ENCODE measurements at places on chromosomes 3 and 15.

- DNase-seq: no peak
Observed at GRCh38 chr3:111594781-111595180, 365 bp downstream of the ZBED2 start.

DNA sequence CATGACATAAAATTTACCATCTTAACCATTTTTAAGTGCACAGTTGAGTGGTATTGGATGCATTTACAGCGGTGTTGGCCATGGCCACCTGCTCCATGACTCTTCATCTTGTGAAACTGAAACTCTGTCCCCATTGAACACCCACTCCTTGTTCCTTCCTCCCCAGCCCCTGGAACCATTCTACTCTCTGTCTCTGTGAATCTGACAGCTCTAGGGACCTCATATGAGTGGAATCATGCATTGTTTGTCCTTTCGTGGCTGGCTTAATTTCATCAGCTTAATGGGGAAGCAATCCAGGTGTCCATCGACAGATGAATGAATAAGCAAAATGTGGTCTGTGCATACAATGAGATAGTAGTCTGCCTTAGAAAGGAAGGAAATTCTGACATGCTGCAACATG is 42.5 kb downstream of the PLXNA1 start:
- no peak for DNase-seq

DNA sequence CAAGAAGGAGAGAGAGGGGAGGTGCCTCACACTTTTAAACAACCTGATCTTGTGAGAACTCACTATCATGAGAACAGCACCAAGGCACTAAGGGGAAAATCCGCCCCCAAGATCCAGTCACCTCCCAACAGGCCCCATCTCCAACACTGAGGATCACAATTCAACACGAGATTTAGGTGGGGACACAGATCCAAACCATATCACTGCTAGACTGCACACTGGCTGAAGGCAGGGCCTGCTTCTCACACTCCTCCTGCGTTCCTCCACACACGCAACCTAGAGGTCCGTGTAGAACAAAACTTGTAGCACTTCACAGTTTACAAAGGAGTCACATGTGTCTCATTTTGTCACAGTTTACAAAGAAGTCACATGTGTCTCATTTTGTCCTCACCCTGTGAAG is 97.8 kb downstream of the DAPK2 start:
- DNase-seq: no peak

GRCh38 chr3:171348121-171348520 is 112.1 kb downstream of the TNIK start:
- no peak for DNase-seq

- no peak for DNase-seq
Observed at GRCh38 chr3:128328546-128329458, 137.9 kb downstream of the DNAJB8 start.

DNA sequence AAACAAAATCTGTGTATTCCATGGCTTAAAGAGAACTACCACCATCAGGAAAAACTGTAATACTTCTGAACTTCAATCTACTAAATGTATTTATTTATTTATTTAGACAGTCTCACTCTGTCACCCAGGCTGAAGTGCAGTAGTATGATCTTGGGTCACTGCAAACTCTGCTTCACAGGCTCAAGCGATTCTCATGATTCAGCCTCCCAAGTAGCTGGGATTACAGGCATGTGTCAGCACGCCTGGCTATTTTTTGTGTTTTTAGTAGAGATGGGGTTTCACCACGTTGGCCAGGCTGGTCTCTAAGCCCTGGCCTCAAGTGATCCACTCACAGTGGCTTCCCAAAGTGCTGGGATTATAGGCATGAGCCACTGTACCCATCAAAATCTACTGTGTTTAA is 202.3 kb upstream of the POU1F1 start:
- DNase-seq: no peak

DNA sequence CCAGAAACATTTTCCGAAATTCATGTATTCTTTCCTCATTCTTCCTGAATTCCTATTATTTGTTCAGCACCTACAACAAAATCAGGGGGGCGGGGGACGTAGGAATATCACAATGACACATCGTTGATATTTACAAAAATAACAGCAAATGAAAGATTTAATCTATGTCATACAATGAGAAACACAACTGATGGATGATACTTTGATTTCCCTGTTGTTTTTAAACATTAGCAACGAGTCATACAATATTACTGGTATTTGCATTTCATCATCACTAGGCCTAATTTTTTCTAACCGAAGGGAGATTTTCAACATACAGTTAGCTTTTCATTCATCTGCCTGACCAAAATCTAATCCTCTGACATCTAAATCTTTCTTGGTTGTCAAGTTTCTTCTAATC is 45.3 kb upstream of the INO80 start:
- DNase-seq: no peak

DNA sequence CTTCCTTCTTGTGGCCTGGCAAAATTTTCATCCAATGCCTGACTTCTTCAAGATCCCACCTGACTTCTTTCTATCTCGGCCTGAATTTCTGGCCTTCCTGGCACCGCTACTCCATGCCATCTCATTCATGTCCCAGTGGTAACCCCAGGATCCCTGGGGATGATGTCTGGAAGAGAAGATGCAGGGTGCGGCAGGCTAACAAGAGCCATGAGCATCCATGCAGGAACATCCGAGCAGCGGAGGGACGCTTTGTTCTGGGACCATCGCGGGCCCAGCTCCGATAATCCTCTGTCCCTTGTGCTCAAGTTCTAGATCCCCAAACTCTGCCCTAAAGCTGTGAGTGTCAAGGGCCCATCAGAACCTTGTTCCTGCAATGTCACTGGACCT is 10.9 kb downstream of the MYL3 start:
- DNase-seq: no peak

GRCh38 chr3:7658294-7658693 is 797.4 kb downstream of the GRM7 start:
- DNase-seq: no peak

DNA sequence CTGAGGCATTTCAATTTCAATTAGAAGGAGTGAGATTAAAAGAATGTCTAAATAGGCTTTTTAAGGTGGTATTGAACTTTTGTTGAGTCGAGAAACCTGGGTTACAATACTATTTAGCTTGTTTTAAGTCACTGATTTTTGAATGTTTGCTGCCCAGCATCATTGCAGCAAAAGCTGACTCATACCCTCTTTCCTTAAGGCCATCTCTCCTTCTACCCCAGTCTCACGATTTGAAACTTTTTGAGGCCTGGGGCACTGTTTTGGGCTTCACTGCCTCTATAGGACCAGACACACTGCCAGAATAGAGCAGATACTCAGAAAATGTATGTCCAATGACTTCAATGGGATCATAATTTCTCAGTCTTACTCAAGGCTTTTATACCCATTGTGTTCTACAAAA is 319.6 kb upstream of the TGFBR2 start:
- DNase-seq: no peak

- peak; percentile 38 for DNase-seq
Observed at GRCh38 chr3:99747915-99748314, 69.7 kb upstream of the CMSS1 start.

DNA sequence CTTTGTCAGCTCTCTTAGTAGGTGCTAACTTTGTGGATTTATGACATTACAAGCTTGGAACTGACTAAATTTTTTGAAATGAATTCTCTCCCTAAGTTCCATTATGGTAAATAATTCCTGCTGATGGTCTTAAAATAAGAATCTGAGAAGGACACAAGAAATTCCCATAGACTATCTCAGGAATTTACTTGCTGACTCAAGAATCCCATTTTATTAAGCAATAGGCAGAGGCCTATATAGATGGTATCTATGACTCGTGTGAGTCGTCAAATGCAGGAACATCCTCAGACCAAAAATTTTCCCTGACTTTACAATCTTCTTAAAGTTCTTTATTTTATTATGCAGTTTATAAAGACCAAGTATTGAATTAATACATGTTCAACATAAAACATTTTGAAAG is 30.7 kb upstream of the CBLB start:
- no peak for DNase-seq

DNA sequence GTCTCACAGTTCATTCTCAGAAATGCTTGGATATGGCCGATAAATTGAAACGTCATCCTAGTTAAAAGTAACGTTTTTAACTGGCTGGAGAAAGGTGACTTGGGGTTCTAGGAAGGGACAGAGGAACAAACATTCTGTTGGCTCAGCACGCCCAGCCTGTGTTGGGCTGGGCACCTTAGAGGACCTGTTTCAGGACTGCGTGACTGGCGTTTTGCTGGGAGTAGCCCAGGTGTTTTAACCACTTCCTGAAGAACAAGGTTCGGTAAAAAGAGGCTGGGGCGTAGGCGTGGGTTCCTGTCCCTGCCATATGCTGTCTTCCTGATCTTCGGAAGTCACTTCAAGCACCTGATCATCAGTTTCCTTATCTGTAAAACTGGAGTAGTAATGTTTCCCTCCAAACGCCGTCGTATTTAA is 1.1 kb upstream of the TLNRD1 start:
- DNase-seq: no peak

DNA sequence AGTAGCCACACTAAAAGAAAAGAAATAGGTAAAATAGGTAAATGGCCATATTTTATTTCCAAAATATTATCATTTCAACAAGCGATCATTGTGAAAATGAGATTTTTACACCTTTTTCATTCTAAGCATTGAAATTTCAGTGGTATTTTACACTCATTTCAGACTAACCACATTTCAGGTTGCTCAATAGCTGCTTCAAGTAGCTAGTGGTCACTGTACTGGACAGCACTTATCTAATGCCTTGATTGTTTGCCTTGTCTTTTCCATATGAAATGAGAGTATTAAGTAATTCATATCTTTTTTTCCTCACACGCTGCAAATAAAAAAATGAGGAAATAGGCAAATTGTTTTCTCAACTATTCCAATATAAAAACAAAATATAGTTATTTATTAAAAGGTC is 332.8 kb downstream of the NLGN1 start:
- DNase-seq: no peak

- DNase-seq: no peak
Observed at GRCh38 chr15:69597061-69597592, 144.5 kb downstream of the RPLP1 start.

- no peak for DNase-seq
Observed at GRCh38 chr3:127206611-127207516, 13.9 kb downstream of the PRR23E start.

DNA sequence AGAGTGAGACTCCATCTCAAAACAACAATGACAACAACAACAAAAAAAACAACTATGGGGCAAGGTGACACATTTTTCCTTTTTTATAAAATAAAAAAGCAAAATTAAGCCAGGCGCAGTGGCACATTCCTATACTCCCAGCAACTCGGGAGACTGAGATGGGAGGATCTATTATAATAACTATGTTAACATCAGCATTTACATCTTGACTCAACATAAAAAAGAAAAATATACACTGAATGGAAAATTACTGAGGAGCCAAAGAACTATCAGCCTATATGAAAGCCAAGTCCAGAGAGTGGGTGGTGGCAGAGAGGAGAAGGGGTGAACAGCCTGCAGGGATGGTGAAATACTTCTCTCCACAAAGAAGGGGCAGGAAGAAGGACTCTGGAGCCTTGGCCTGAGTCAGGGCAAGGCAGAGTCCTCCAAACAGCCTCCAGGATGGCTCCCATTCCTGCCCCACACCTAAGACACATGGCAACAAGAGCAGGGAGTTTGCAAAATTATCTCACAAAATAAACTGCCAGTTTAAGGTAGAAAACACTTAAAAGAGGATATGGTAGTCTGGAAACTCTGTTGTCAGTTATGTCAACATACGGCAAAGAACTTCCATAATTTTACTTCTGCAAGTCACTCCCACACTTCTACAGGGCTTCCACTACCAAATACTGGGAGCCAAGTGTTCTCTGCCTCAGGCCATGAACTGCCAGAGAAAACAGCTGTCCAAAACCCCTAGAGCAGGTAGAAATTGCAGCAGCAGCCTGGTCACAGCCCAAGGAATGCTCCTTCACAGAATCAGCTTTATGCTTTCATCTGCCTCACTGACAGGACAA is 25.9 kb downstream of the HSPBAP1 start:
- no peak for DNase-seq

DNA sequence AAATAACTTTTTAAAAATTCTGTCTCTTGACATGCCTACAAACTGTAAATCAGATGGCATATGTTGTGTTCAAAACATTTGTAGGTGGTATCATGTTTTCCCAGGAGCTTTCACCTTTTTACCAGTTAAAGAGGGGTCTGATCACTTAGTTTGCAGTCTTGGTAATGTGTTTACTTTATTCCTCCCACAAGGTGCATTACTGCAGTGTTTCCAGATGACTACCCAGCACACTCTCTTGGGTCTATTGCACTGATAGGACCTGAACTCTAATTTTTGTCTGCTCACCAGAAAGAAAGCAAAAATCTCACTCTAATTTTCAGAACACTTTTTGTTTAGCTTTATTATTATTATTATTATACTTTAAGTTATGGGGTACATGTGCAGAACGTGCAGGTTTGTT is 734.1 kb downstream of the GBE1 start:
- no peak for DNase-seq

- DNase-seq: no peak
Observed at GRCh38 chr15:70032509-70032908, 65.2 kb downstream of the TLE3 start.

GRCh38 chr3:65867463-65868210 is 171.1 kb downstream of the MAGI1 start:
- DNase-seq: no peak

- DNase-seq: no peak
Observed at GRCh38 chr3:185421577-185422232, 58.8 kb downstream of the MAP3K13 start.

DNA sequence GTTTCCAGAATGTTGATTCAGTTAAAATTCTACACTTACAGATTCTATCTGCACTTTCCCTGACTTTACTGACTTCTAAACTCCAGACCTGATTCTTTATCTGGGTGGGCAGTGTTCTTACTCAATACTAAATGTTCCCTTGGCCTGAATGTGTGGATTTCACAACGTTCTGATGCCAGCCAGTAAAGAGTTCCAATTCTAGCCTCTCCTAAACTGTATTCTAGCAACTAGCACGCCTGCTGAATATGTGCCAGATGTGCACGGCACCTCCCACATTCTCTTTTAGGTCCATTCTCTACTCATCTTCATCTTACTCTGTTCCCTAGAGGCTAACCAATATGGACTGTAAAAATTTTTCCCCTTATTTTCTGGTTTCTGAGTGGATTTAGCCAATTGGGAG is 479.5 kb upstream of the AGTR1 start:
- no peak for DNase-seq

- peak; percentile 9 for DNase-seq
Observed at GRCh38 chr3:25897019-25897418, 107.1 kb downstream of the OXSM start.

DNA sequence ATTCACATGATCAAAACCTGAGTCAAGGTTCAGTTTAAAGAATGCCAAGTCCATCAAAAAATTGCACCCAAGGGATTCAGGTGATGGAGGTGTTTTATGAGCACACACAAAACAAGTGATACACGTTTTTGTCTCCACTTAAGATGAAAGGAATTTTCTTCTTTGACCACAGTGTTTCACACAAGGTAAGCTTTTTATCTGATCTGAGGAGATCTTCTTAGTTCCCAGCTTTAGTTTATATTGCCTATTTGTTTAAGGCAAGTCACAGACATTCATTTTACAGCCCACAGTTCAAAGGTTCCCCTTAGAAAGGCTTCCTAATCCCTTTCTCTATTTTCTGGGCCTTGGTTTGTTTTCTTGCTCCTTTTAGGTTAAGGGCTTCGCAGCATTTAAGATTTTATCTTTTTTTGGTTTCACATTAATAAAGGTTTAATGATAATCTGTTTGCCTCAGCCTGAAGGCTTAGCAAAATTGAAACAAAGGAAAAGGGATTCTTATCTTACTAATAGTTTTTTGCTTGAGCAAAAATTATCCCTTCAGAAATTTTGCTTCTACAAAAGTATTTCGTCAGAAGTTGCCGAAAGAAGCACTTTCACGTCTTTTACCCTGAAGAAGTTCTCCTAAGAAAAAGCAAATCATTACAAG is 420.5 kb upstream of the NAALADL2 start:
- DNase-seq: peak; percentile 11

- no peak for DNase-seq
Observed at GRCh38 chr3:109382588-109382987, 45.2 kb upstream of the DPPA4 start.
